Urinary bladder (tissue), 4 donors: ENCODE measurements at places on chromosomes 1 and 21. TPM values are rescaled to one million over a fixed set of nuclear protein-coding genes. Genes with fewer than 3 reads are reported as not detected.
A peak's percentile ranks its signal among the peaks of the same experiment; 100 is the strongest.

- DNase-seq = no peak
Observed at GRCh38 chr1:192158181-192158580, at the start of gene RGS18. Gene RGS18 (plus strand): TSS chr1:192158462. CDS start chr1:192158638, 176 bp downstream.

DNA sequence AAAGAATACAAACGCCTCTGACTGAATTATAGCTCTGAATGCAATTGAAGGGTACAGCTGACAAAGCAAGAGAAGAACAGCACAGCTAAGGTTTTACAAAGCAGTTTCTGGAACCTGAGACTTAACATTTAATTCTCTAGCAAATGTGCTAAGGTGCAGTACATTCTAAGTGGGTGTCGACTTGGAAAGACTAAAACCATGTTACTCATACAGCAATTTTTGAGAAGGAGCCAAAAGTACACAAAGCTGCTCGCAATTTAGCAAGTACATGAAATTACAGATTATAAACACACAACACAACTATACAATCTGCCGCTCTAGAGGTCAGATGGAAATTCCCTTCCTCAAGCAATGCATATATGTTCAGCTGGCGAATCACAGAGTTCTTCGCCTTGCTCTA is 121.9 kb downstream of the TIAM1 start:
- no peak for DNase-seq

- no peak for DNase-seq
Observed at GRCh38 chr1:168019407-168019806, 82.5 kb upstream of the MPC2 start.

GRCh38 chr1:177256153-177257075 is 85.7 kb downstream of the BRINP2 start:
- no peak for DNase-seq

DNA sequence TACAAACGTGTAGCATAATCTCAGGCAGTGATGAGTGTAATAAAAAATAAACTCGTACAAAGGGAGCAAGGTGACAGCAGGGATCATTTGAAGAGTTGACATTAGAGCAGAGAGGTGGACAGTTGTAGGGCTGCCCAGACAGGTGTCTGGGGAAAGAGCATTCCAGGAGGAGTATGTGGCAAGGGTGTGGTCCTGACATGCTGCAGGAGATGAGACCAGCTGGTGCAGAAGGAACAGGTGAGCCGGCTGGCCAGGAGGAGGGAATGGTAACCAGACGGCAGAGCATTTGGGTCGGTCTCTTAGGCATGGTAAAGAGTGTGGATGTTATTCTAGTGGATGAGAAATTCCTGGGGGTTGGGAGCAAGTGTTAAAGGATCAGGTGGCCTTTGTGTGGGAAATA is 306.3 kb downstream of the LMX1A start:
- DNase-seq = no peak

DNA sequence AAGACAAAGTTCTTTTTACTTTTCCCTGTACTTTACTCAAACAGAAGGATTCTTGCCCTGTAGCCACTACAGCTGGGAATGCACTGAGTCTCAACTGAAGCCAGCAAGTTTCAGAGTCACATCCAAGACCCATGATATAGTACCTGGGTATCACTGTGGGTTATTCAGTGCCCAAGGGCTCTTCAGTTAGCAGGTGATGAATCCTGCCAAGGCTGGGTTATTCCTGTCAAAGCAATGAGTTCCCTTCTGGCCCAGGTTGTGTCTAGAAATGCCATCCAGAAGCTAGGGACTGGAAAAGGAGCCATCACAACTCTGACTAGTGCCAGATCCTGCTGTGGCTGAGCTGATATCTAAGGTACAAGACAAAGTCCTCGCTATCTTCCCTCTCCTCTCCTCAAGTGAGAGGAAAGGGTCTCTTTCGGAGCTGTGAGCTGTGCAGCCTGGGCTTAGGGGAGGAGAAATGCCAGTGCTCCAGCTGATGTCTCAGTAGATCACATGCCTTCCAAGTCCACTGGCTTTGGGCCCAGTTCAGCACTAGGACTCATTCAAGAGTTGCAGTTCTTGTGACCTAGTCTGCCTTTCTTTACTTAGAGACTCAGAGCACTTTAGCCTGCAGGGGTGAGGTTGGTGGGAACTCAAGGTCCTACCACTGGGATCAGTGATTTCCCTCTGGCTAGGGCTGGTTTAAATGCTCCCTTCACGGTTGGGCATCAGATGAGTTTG is 369.4 kb downstream of the TBX15 start:
- no peak for DNase-seq

- DNase-seq = peak; percentile 89
Observed at GRCh38 chr21:35204850-35205541, 155.9 kb upstream of the RUNX1 start.

GRCh38 chr1:11187000-11187399 is 2.2 kb upstream of the ANGPTL7 start:
- no peak for DNase-seq

- DNase-seq = no peak
Observed at GRCh38 chr1:179021873-179022272, 3.8 kb upstream of the FAM20B start.

DNA sequence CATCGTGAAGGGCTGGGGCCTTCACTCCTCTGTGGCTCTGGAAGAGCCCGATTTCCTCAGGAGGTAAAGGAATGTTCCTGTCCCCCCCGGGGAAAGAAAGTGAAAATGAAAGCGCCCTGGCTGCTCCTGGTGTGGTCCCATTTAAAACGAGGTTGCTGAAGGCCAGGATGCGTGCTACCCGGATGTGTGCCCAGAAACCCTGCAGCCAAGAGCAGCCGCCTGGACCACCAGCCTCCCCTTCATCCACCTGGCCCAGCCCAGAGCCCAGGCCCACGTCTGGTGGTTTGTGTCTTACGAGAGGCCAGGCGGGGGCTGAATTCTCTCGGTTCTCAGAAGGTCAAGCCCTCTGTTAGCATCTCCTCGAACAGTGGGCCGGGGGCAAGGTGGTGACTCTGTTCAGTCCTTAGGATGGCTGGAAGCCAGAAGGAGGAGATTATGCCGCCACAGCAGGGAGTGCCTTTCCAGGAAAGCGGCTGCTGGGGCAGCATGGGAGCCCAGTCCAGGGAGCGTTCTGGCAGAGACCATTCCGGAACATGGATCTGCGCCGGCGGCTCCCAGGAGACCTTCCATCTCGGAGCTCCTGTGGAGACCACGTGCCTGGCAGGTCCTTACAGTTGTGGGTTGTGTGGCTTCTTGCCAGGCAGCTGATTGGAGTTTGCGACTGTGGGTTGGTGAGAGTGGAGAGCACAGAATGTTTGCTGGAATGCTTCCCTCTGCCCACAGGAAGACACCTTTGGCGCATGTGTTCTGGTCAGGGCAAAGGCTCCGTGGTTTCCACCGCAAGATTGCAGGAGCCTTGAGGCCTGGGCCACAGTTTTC is 1.4 kb downstream of the GUK1 start:
- no peak for DNase-seq

DNA sequence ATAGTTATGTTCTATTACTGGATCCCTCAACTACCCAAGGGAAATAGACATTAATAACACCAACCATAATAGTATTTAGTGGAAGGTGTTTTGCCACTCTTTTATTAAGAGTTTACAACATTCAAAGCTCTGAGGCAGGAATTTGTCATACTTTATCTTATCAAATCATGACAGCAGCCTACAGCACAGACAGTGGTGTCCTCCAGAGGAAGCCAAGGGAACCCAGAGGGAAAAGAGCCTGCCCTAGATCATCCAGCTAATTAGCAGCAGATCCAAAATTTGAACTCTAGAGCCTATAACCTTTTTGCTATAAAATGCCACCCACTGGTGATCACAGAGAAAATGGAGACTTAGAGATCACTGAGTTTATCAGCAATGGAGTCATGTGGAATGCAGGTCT is 18.2 kb downstream of the VAV3 start:
- DNase-seq = no peak

GRCh38 chr1:7503691-7504437 is 267.2 kb upstream of the VAMP3 start:
- DNase-seq = no peak

DNA sequence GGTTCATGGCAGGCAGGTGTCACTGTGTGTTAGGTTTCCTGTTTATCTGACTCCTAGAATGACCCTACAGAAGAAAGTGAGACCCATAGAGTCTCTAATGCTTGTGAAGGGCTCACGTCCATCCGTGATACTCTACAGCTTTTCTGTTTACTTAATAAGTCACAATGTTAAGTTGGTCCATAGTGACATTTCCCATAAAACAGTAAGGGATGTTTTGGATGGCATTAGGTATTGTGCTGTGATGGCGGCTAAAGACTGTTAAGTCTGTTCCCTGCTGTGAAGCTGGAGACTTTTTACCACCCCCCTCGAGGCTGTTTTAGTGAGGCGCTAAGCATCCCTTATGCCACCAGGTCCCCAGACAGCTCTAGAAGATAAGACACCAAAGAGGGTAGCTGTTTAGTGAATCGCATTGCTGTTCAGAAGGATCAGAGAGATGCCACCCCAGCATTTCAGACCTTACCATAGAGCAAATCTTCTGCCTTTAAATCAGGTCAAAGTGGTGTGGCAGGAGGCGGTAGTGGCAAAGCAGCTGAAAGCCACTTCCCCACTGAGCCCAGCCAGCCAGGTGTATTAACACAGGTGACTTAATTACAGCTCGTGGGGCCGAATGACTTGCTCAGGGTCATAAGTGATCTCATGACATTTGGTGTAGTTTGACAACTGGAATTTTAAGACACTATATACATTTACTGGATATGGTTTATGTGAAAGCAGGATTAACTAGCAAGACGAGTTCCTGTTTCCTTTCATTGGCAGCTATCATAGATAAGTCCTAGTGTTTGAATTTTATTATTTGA is 25.0 kb downstream of the SLC37A1 start:
- no peak for DNase-seq

- no peak for DNase-seq
Observed at GRCh38 chr1:5427026-5427613, 565.1 kb downstream of the NPHP4 start.

DNA sequence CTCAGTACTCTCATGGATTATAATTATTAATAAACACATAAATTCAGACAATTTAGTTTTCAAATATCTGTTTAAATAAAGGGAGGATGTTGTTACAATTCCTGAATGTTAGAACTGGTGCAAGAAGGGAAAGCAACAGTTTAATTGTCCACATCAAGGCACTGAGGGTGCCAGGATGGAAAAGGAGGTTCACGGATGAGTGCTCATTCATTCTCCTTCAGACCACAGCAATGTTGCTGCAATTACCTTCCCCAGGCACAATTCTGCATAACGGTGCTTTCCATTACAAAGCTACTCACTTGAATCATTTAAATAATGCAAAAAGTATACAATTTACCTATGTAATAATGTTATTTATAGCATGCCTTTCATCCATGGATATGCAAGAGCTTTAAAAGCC is 52.3 kb upstream of the COG2 start:
- DNase-seq = no peak

DNA sequence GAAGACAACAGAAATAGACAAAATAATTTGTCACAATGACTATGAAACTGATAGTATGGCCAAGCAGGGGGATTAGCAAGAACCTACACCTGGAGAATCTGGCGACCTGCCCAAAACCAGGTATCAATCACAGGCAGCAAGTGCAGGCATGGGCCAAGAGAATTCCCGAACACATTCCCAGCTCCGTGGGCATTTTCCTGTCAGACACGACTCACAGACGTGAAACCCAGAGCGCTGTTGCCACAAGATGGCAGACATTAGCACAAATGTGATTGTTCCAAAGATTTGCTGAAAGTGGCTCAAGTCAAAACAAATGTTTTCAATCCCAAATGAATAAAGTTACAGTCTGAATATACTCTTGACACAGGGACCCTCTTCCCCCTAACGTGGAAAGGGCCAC is 36.8 kb downstream of the HLCS start:
- DNase-seq = no peak

- DNase-seq = no peak
Observed at GRCh38 chr1:112298558-112298957, 97.5 kb upstream of the CTTNBP2NL start.

DNA sequence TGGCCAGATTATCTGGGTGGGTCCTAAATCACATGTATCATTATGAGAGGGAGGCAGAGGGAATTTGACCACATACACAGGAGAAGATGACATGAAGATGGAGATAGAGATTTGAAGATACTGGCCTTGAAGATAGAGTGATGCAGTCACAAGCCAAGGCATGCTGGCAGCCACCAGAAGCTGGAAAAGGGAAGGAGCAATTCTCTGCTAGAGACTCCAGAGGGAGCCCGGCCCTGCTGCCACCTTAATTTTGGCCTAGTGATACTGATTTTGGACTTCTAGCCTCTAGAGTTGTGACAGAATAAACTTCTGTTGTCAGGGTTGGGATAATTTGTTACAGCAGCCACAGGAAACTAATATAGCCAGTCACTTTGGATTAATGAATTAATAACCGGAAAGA is 2.2 kb upstream of the PRDM2 start:
- DNase-seq = no peak

- DNase-seq = no peak
Observed at GRCh38 chr1:113542221-113542701, 151.9 kb downstream of the MAGI3 start.

The PRDX6 gene
- 141 TPM for total RNA-seq

The WNT3A gene
- not detected for total RNA-seq

The RNU1-4 gene
- under 0.01 TPM for total RNA-seq

The FAM131C gene
- not detected for total RNA-seq

The MIXL1 gene
- not detected for total RNA-seq

The RGSL1 gene
- total RNA-seq = not detected

The NPHS2 gene
- not detected for total RNA-seq

The ACOT11 gene
- total RNA-seq = 18.8 TPM

The HOOK1 gene
- total RNA-seq = 8.6 TPM

The CD84 gene
- 5.3 TPM for total RNA-seq

The LRRC38 gene
- total RNA-seq = 0.53 TPM

The E2F2 gene
- total RNA-seq = 2.9 TPM

The DMBX1 gene
- not detected for total RNA-seq

The LAMC2 gene
- total RNA-seq = 4.3 TPM

The CHIA gene
- total RNA-seq = not detected

The CDC7 gene
- 26.1 TPM for total RNA-seq

The IBA57 gene
- 5.4 TPM for total RNA-seq
